Islet precursor cell (in vitro differentiated cells): ENCODE measurements at places on chromosomes 3 and 15.

DNA sequence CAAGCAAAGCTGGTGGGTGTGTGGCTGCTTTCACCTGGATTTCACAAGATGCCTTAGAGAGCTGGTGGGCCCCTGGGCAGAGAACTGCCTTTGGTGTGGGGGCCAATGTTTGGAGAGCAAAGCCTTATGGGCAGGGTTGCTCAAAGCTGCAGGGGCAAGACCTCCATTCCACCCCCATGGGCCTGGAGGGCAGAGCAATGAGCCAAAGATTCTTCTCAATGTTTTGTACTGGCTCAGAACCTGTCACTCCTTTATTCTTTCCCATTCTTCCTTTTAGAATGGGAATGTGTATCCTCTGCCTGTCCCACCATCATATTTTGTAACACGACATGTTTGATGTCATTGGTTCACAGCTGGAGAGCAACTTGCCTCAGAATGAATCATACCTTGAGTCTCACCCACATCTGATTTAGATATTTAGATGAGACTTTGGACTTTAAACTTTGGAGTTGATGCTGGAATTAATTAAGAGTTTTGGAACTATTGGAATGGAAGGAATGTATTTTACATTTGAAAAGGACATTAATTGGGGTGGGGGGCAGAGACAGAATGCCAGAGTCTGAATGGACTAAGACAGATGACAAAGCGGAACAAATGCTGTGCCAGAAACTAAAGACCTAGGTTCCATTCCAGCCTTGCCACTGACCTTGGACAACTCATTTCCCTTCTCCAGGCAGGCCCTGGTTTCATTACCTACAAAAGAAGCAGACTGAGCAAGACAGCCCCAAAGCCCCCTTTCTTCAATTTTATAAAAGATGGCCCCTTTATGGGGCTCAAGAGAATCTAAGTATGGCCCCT lies 72.9 kb downstream of the DAPK2 start:
- DNase-seq = peak; percentile 32

DNA sequence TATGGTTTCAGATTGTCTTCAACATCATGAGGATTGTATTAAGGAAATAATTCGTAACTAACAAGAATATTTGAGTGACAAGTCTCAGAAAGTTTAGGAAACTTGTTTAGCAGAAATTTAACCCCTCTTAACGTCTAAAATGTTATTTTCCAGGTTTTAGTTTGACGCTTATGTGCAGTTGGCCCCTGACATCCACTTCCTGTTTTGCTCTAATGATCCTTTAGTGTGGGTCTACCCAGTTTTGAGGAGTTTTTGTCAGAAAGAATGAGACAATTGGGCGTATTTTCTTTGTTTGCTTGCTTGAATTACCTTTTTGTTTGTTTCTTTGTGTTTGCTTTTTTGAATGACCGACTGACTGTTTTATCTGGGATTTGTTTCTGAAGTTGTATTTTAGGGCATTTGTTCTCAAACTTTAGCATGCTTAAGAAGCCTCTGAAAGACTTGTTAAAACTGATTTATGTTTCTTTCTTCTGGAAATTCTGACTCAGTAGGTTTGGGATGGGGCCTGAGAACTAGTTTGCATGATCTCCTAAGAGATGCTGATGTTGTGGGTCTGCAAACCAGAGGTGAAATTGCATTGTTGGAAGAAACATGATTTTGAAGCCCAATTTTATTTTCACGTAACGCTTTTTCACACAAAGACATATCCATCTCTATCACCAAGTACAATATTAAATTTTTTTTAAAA lies 20.6 kb downstream of the RBMS3 start:
- no peak for DNase-seq

DNA sequence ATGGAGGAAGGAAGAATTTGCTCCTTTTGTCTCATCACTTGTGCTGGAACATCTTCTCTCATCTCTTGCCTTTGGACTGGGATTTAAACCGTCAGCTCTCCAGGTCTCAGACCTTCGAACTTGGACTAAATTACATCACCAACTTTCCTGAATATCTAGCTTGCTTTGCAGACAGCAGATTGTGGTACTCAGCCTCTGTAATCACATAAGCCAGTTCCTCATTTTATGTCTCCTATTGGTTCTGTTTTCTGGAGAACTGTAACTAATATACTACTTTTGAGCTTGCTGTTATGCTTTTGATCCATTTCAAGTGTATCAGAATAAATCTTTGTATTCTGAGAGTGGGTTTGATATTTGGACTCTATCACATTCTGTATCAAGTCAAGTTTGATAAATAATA lies 164.3 kb upstream of the VEPH1 start:
- no peak for DNase-seq

- no peak for DNase-seq
Observed at GRCh38 chr3:175606650-175607318, 747.6 kb downstream of the NAALADL2 start.

GRCh38 chr3:88307666-88308065 lies 157.9 kb downstream of the C3orf38 start:
- no peak for DNase-seq

DNA sequence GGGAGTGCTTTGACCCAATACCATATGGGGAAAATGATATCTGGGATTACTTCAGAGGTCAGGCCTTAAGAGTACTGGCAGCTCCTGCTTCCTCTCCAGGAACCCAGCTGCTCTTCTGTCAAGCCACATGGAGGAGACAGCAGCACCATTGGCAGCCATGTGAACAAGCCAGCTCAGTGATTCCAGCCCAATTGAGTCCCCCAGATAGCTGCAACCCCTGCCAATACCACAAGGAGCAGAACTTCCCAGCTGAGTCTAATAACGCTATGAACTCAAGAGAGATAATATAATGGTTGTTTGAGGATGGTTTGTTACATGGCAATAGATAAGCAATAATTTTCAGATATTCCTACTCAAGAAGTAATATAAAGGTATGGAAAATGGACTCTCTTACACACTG lies 126.8 kb upstream of the CPNE4 start:
- no peak for DNase-seq

- no peak for DNase-seq
Observed at GRCh38 chr3:29581311-29581710, 300.4 kb downstream of the RBMS3 start.

DNA sequence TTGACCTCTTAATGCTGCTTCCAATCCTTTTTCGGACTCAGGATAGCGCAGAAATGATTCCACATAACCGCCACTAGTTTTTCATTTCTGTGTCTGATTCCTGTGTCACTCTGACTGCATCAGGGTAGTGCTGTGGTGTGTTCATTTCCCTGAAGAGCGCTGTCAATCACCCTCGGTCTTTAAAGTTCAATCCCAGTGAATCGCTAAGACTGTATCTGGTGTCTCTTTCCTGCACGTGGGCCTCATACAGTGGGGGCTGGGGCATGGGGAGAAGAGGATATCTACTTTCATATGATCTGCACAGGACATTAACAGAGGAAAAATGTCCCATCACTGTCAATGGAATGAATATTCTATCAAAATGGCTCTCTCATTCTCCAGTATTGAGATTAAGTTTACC lies 32.9 kb upstream of the BNIP2 start:
- peak; percentile 28 for DNase-seq

GRCh38 chr3:39106281-39106811 lies 1.1 kb downstream of the GORASP1 start:
- peak; percentile 65 for DNase-seq

GRCh38 chr15:80584561-80584964 lies 110.5 kb upstream of the ABHD17C start:
- DNase-seq = no peak

- no peak for DNase-seq
Observed at GRCh38 chr3:153247331-153248330, 85.6 kb downstream of the RAP2B start.

- DNase-seq = peak; percentile 80
Observed at GRCh38 chr15:40825661-40826422, 2.7 kb downstream of the PPP1R14D start.

DNA sequence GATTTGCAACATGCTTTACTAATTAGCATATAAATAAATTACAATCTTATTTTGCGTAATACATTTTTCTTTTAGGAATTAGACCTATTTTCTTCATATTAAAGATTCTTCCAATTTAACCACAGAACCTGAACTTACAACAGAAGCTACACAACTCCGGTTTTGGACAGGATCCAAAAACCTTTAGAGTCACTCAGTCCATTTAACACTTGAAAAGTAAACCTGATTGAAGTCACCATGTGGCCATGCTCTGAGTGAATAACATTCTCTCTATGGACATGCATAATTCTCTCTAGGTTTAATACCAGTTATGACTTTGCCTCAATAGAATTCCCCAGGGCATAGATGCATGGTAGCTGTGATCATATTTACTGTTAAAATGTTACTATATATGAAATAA lies 751.0 kb downstream of the VGLL3 start:
- DNase-seq = no peak

DNA sequence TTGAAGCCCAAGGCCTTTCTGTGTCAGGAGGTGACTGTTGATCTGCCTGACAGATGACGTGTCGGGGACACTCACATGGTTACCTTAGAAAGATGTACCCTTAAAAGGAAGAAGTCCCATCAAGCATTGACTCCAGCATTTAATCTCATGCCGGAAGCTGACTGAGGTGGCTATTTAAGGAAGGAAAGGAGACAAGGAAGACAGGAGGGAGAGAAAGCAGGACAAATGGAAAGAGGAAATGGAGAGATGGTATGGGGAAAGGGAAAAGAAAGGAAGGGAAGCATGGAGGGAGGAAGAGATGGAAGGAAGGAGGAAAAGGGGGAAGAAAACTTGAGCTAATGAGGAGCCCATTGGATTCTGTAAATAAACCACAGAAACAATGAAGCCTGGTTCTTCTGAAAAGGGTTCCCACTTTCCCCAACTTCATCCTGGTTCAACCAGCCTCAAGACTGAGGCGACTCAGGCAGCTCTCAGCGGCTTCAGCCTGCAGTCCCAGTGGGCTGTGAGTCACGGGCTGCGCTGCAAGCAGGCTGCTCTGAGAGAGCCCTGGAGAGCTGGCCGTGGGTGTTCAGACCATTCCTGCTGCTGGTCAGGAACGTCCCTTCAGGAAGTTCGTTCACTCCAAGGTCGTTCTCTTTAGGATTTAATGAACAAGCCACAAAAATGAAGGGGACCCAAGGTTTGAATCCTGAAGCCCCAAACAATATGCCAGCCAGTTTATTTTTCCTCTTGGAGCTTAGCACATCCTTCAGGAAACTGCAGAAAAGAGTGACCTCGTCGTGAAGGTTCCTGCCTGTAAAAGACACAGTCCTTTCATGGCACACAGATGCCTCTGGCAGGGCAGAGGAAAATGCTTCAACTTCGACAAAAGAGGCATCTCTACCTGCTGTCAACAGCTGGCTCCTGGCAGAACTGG lies 69.6 kb upstream of the THBS1 start:
- peak; percentile 86 for DNase-seq

- peak; percentile 77 for DNase-seq
Observed at GRCh38 chr3:124351430-124352148, 359.7 kb upstream of the ROPN1 start.

DNA sequence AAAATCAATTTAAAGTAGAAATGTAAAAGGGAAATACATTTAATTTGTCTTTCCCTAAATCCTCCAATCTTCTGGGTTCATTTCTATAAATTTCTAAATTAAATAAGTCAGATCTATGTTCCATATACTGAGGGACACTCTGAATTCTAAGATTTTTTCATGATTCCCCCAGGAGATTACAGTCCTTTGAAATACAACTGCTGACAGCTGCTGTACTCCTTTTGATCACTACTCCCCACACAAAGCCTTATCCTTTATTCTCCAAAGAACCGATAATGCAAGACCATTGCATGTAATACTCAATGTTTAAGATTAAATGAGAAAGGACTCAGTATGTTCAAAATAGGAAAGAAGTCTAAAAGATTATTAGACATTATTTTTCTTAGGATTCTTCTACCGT lies 865.7 kb downstream of the EPHA3 start:
- no peak for DNase-seq

- no peak for DNase-seq
Observed at GRCh38 chr15:87528873-87529272, 727.7 kb downstream of the NTRK3 start.

GRCh38 chr3:125585595-125586223 lies 9.6 kb downstream of the OSBPL11 start:
- DNase-seq = peak; percentile 68

DNA sequence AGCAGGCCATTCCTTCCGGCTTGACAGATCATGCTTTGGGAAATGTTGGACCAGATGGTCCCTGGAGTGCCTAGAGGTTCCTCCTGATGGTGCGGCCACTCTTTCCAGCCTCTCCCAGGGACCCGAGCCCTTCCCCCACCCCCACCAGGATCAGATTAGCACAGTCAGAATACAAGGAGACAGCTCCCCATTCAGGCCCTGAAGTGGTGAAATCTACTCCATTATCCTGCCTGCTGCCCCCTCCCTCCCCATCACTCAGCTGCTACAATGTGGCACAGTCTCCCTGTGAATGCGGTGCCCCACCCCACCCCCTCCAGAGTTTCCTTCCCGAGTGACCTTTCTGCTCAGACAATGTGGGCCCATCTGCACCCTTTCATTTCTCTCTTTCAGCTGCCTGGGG lies 29.4 kb downstream of the RNU5B-1 start:
- no peak for DNase-seq

DNA sequence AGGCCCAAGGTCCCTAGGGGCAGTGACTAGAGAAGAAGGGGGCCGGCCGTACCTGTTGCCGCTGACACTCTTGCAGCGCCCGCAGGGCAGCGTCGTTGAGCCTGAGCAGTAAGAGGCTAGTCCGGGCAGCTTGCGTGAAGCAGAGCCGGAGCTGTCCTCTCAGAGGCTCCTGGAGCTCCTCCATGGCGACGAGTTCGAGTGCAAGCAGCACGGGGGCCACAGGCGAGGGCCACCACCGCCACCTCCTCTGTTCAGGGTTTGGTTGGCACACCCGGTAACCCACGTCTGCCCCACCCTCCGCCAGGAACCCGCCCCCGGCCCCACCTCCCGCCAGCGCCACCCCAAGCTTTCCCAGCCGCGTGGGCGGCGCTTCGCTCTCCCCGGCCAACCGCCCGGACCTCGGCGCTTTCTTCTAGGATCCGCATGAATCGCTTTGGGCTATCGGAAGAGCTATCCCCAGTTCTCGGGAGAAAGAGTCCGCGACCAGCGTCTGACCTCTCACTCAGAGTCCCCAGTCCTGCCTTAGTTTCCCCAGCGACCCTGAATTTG lies at the start of gene ELL3:
ELL3 (minus strand) TSS at position 249 of the 549 bp plus-strand sequence; CDS start at position 184, 65 bp downstream.
- peak; percentile 89 for DNase-seq

DNA sequence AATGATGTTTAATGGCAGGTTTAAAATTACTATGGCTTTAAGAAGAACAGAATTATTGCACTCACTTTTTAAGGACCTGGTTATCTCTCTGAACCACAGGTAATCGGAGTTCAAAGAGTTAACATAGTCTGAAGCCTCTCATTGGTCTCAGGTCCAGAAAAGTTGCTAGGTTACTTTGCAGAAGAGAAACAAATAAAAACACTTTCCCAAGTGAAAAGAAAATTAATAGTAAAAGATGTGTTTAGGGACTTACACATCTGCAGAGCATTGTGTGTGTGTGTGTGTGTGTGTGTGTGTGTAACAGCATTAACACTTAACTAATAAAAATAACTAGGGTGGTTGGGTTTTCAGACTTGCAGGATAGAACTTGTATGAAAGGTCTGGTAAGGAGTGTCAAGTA lies 1.0 kb downstream of the MASP1 start:
- DNase-seq = no peak

GRCh38 chr3:67018789-67019526 lies 20.9 kb downstream of the KBTBD8 start:
- no peak for DNase-seq

GRCh38 chr3:189898559-189899153 lies 222.0 kb downstream of the P3H2 start:
- DNase-seq = no peak
